Stimulated activated CD8-positive, alpha-beta memory T cell treated with anti-CD3 and anti-CD28 coated beads, Interleukin-7, amount 100 ng/mL, for 1 hour (primary cell): ENCODE measurements at places on chromosomes 2 and 18.
A peak's percentile ranks its signal among the peaks of the same experiment; 100 is the strongest.

DNA sequence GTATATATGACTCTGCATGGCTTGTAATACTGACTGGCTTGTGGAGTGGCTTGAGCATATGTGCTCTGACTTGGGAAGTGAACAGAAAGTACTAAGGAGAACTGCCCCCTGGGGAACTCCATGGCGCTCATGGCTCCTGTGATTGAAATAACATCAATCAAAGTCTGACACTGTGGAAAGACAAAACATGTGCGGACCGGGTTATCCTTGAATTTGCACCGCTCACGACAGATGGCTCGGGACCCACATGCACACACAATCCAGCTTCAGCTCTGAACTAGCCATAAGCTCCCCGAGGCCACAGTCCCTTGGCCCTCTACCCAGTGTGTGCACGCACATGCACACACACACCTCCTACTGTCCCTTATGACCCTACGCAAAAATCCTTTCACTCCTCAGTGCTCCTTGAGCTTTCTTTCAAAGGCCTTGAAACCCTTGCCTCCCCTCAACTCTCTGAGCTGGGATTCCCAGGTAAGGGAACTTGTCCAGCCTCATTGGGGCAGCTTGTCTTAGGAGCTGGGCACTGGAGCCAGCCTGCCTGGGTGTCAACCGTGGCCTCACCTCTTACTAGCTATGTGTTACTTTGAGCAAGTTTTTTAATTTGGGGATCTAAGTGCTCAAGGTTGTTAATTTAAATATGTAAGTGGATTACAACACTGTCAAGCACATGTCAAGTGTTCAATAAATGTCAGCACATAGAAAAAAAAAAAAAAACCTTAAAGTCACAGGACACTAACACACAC lies 43.6 kb downstream of the MRPS5 start:
- DNase-seq: no peak

GRCh38 chr2:109644571-109645275 lies 30.6 kb downstream of the SOWAHC start:
- DNase-seq: no peak

GRCh38 chr18:46407486-46408166 lies 249.4 kb downstream of the LOXHD1 start:
- DNase-seq: no peak

DNA sequence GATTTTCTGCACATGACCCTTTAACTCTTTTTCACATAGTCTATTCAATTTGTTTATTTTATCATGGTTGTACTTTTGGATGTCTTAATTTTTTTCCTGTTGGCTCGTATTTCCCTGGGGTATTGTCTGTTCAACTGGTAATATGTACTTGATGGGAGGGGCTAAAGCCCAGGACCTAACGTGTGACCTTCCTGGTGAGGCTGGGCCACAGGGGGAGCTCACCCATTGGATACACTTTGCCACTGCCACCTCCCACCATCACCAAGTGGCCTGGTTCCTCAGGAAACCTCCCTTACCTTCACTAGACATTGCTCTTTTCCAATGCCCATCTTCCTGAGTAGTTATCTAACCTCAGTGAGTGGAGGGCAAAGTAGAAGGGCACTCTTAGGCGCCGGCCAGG lies 143.9 kb upstream of the LTBP1 start:
- no peak for DNase-seq

- DNase-seq: no peak
Observed at GRCh38 chr2:144890828-144891227, 370.9 kb upstream of the ZEB2 start.

- DNase-seq: peak; percentile 52
Observed at GRCh38 chr2:10434886-10435819, 13.0 kb downstream of the ODC1 start.

- no peak for DNase-seq
Observed at GRCh38 chr2:26685989-26686839, 6.3 kb upstream of the KCNK3 start.

DNA sequence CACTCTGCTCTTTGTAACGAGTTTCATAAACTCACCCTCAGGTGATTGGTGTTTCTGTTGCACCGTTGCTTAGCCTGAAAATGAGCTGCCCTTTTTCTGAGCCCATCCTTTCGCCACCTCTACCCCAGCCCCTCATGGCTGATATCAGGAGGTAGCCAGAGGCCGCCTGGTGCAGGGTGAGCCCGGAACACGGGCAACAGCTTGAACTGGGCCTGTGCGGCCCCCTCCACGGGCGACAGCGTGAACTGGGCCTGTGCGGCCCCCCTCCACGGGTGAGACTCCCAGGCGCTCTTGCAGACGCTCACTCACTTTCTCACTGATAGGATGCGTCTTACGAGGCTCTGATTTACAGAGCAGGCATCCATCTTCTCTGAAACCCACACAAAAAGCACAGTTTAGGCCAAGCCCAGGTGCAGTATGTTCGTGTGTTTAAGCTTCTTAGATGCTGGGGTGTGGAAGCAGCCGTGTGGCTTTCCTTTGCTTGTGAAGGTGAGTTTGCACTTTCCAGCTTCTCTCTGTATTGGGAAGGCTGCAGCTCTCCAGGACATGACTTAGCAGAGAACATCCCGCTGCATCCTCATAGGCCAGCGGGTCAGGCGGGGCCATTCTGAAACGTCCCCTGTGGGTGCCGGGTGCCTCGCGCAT lies 83.5 kb downstream of the NFATC1 start:
- DNase-seq: no peak

- DNase-seq: no peak
Observed at GRCh38 chr2:10659898-10660568, 29.7 kb downstream of the NOL10 start.

DNA sequence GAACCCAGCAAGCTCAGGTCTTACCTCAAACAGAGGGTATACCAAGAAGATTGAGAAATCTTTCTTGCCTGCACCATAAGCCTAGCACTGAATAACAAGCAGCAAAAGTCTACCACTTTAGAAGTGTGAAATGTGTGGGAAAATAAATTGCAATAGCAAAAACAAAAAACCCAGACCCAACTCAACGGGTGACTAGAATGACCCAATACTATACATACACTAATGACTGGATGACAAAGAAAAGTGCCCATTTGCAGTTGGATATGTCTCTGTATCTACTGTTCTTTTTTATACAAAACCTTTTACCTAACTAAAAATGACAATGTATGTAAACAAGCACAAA lies 950.6 kb downstream of the TRIB2 start:
- DNase-seq: no peak

DNA sequence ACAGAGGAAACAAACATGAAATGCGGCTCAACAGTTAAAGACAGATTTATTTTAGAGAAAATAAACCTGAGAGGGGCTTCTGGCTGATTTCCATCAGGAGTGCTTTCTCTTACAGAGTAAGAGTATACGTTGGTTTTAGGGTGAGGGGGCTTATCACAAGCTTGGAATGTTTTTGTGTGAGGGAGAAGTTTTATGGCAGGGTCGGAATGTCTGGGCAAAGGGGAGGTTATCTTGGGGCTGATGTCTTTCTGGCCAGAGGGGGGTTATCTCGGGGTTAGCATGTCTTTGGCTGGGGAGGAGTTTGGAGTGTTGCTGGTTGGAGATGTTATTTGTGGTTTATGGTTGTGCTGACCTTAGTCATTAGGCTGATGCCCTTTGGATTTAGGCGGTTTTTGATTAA lies 22.1 kb downstream of the PTRHD1 start:
- no peak for DNase-seq

- DNase-seq: no peak
Observed at GRCh38 chr2:221104361-221104811, 467.7 kb downstream of the EPHA4 start.

DNA sequence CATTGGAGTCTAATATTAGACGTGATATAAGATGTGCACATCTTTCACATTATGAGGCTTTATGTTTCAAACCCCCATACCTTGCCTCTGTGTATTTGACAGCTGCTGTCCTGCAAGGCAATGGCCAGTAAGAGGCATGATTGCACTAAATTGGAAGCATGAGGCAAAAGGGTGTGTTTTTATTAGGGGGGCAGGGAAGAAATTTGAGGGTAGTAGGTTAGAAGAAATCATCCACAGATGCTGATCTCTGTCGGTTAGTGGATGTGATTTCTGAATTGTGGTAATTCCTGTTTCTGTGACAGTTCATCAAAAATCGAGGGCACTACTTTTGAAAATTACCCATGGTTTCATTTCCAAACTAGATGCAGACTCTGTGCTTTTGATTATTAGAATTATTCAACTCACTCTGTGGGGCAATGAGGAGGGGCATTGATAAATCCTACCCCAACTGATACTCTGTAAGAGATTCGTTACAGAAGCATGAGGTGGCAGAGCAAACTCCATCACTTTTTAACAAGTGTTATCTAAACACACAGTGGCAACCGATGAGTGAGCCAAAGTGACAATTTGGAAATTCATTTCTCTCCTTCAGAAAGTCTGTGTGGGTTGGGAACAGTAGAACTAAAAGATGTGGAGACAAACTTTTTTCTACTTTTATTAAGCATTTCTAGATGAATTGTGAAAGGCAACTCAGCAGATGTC lies 453.0 kb downstream of the ARHGAP15 start:
- DNase-seq: no peak

DNA sequence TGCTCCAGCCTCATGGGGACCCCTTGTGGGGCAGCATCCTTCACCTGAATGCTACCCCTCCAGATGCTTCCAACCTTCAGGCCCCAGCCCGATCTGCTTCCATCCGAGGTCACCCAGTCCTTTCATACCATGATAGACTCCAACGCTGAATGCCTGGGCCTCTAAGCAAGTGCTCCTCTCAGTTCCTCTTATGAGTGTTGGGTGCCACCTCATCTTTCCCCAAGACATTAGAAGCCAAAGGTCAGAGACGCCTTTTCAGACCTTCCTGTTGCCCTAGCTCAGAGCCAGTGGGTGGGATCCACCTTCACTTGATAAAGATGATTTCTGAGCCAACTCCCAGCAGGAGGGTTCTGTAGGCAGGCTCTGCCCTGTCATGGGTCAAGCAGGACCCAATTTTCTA lies 174.5 kb upstream of the MGAT5 start:
- no peak for DNase-seq

- DNase-seq: no peak
Observed at GRCh38 chr2:173079973-173080860, 4.6 kb downstream of the MAP3K20 start.
